Osteocyte (in vitro differentiated cells): ENCODE measurements at places on chromosomes 2 and 18.

- no peak for DNase-seq
Observed at GRCh38 chr2:169072163-169072925, 3.0 kb downstream of the DHRS9 start.

DNA sequence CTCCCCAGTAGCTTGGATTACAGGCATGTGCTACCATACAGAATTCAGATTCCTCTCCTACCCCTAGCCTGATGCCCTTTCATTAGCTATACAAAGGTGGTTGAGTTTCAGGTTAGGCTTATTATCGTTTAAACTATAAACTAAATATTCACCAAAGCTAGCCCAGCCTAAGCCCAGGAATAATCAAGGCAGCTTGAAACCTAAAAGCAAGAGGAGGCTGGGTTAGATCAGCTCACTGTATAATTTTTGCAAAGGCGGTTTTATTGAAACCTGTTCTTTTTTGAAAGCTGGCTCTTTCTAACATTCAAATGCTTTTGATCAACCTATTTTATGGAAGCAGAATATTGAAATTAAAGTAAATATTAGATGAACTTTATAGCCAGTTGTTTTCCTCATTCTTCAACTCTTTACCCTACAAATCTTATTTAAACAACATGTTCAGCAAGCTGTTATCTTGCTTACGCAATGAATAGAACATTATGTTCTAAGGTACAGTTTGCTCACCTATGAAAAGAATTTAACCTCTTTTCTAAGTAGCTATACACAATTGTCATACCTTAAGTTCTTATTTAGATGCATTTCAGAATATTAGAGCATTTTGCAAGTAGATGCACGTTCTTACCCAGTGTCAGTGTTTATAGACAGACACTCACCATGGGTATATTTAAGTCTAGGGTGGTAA, 241.6 kb downstream of the NEDD4L start:
- no peak for DNase-seq

- no peak for DNase-seq
Observed at GRCh38 chr2:241924909-241925250, 55.4 kb downstream of the RTP5 start.

DNA sequence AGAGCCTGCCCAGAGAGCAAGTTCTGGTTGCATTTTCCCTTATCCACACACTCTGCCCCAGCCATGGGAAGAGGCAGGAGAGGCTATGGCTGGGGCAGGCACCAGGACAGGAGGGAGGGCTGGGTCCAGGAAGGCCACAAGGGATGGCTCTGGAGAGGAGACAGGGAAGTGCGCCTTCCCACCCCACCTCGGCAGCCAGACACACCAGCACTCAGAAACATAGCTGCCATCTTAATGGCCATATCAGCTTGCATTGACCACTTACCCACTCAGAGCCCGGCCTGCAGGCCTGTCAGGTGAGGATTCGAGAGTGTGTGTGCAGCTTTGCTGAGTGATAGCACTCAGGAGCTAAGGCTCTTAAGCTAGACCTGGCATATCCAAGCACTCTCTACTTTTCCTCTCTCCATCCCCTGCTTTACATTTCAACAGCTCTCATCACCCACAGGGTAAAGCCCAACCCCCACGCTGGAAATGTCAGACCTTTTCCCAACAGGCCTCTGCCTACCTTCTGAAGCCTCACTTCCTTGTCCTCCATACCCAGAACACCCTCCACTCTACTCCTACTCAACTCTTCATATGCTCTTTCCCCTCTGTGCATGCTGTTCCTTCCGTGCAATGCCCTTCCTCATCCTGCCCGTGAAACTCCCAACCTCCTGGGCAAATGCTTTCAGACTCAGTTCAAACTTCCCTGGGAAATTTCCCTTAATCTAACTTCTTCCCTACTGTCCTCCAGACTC, 147.9 kb downstream of the TNS1 start:
- DNase-seq = no peak

- no peak for DNase-seq
Observed at GRCh38 chr2:127857265-127857808, 618 bp downstream of the POLR2D start.

GRCh38 chr2:42947809-42948600, 155.6 kb upstream of the HAAO start:
- no peak for DNase-seq

DNA sequence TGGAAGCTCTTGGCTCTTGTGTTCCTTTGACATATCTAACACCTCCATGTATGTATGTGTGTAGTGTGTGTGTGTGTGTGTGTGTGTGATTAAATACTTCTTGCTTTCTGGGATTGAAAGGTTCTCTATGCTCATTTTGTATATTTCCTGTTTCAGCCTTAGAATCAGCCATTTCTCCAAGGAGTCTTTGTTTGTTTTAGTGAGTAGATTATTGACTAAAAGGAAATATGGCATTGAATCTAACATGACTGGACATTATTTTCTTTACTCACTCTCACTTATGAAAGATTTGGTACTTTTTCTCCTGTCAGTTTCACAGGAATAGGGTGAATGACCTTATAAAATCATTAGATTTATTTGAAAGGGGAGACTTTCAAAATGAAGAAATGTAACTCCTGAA, 413.8 kb upstream of the SLC14A2 start:
- no peak for DNase-seq

- peak; percentile 85 for DNase-seq
Observed at GRCh38 chr18:23689616-23690504, 607 bp downstream of the LAMA3 start.
